ENCODE measurements at places on chromosomes 4 and X. TPM values are rescaled to one million over a fixed set of nuclear protein-coding genes. Genes with fewer than 3 reads are reported as not detected.
A peak's percentile ranks its signal among the peaks of the same experiment; 100 is the strongest.

Gene TXK
- polyA plus RNA-seq = not detected

Gene HERC6
- polyA plus RNA-seq = 0.39 TPM

DNA sequence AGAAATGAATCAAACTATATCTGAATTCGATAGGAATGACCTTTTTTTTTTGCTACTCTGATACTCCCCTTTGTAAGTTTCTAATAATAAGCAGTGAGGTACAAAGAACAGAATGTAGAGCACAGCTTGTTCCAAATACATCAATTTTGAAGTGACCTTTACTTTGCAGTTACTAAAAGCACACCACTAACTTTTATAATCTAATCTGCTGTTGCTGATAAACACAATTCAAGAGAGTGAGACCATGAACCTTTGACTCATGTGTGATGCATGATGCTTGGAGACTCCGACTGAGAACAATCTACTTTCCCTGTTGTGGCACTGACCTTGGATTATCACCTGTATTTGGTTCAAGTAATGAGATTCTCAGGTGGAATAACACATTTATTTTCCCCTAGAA lies 91.6 kb upstream of the GNPDA2 start:
- DNase-seq = no peak

Gene LGI2
- not detected for polyA plus RNA-seq

GRCh38 chr4:8387615-8388527 lies 52.7 kb downstream of the ACOX3 start:
- DNase-seq = no peak

DNA sequence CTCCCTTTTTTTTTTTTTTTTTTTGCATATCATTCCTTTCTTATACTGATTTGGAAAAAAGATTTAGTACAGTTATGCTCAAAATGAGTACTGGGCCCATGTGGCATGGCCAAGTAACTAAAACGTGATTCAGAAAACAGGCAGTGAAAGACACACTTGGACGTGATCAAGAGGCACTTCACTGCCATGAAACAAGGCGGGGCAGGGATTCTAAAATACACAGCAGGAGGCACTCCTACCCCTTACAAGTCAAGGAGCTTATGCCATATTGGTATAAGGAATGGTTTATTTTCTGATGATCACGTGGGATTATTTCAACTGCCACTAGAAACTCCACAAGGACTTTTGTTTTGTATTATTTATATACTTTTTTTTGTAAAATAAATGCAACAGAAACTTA lies 72.0 kb downstream of the CHST7 start:
- DNase-seq = no peak

DNA sequence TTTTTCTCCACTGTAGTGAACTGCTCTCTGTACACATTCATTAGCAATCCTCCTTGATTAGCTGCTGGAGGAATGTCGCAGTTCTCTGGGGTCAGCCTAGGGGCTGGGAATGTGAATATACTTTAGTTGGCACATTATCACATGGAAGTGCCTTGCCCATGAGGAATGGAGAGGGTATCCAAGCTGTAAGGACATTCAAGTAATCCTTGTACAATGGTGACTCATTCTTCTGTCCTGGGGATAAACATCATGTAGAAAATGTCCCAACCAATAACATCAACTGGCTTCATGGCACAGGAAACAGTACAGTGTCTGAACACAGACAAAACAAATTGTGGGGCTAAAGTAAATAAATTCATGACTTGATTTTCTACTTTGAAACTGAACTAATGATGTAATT lies 147.1 kb downstream of the GLRA2 start:
- DNase-seq = peak; percentile 10

DNA sequence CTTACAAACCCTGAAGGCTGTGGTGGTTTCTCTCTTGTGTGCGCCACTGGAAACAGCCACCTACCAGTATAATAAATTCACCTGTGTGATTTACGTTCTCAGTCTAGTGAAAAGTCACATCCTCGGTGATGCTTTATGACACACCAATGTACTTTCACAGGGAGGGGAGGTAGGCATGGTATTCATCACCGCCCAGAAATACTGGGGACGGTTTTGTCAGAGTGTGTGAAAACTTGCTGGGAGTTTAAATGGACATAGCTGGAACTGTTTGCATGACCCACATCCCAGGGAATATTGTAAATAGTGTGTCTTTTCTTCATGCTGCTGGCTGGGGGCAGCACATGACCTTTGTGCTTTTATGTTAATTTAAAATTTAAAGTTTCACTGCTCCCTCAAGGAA lies 421.8 kb downstream of the MAPK10 start:
- DNase-seq = no peak

- no peak for DNase-seq
These were observed 341.6 kb upstream of the MAOA start for GRCh38 chrX:43314525-43314924.

Gene ATP1B4
- not detected for polyA plus RNA-seq

DNA sequence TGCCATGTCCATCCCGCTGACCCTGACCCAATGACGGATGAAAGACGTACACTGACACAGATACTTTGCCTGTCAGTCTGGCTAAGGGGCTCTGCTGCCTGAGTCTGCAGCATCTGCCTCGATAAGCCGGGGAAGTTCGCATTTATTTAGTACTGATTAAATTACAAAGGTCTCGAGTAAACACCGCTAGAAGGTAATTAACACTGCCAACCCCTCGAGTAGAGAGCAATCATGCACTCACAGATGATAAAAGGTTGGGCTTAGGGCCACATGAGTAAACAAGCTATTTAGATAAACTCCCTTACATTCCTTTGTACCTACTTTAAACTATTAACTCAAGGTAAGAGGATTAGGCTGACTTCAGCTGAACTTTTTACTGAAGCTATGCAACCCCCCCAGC lies 16.0 kb upstream of the RBMXL3 start:
- no peak for DNase-seq

- DNase-seq = no peak
These were observed 11.3 kb upstream of the RTL5 start for GRCh38 chrX:72142794-72143608.

Gene IL9R
- polyA plus RNA-seq = not detected

DNA sequence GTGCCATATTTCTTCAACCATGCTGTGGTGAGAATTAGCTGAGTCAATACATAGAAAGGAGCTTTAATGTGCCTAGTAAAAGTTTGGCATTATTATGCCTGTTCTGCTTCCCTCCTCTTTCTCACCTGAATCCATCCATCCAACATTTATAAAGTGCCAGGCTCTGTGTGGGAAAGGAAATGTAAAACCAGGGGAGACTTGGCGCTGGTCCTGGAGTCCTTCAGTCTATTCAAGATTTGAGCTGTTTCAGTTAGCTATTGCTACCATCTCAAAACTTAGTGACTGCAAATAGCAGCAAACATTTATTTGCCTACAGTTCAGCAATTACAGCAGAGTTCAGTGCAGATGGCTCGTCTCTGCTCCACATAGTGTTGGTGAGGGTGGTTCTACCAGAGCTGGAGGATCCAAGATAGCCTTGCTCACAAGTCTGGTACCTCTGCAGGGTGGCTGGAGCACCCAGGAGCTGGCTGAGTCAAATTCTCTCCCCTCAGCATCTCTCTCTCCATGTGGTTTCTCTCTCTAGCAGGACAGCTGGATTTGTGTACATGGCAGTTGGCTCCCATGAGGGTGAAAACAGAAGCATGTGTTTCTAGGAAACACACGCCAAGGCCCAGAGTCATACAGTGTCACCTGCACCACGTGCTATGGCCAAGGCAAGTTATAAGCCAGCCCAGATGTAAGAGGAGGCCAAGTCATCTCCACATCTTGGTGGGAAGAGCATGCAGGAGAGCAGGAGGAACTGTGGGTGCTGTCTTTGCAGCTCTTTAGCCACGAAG lies 77.3 kb downstream of the FHDC1 start:
- no peak for DNase-seq
